ENCODE measurements at places on chromosomes 2 and 18.

DNA sequence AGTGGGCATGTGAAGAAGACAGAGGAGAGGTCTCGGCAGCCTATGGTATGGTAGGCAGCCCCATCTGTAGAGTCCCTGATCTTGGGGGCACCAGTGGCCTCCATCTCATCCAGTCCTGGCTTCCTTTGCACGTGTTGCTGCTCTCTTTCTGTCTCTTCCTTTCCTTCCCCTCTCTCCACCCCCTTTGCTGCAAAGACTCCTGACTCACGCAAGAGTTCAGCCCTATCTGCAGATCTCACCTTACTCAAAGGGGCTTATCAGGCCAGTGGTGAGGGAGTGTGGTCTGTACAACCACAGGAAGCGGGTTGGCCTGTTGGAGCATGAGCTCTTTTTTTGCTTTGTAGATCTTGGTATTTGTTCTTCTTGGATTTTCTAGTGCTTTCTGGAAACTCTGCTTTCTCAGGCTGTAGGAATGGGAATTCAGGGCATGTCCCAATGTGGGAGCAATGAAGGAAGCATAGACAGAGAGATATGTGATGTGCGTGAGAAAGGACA lies 14.6 kb upstream of the NT5DC4 start:
- DNase-seq = no peak

DNA sequence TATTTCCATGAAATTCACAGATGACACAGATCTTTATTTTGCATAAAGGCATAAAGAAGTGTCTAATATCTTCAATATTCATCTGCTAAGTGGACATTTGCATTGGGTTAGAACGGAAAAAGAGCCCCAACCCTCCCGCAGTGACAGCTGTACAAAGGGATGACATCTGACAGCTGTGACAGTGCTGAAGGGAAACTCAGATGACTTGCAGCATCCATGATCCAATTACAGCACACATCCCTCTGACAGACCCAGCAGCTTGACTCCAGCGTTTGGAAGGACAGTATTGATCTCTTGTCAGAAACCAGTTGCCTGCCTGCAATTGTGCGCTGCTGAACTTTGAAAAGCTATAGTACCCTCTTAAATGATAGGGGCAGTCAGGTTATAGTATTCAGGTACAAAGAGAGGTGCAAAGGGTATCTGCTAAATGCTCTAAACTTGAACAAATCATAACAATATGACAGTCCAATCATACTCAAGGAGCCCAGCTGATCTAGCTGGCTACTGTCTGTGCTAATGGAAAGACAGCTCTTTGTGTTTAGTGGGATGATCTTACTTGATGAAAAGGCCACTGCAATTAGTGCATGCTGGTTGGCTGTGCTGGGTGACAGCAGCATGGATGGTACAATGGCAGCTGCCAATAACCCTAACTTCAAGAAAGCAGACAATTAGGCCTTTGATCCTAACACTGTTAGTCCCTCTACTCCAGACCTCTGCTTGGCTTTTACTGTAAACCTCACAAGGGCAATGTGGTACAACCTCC lies 599.2 kb downstream of the NR4A2 start:
- no peak for DNase-seq

- DNase-seq = no peak
Measured at GRCh38 chr2:40243581-40244187, 208.2 kb downstream of the SLC8A1 start.

GRCh38 chr2:73920577-73921545 lies 5.8 kb upstream of the DGUOK start:
- no peak for DNase-seq

- peak; percentile 54 for DNase-seq
Measured at GRCh38 chr2:188199716-188200128, 92.0 kb upstream of the GULP1 start.

DNA sequence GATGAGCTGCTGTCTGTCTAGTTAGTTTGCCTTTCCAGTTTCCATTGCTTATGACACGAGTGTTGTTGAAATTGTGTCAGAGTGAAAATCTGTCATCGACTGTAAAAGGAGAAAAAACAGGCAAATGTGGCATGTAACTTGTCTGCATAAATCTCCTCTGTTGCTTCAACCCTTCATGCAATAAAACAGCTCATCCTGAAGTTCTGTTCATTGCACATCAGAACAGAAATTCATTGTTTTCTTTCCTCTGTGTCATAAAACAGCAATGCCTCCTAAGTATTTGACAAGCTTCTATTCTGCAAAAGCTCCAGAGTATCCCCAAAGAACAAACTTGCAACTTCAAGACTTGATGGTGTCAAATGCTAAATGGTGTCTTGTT lies 432.1 kb downstream of the MEIS1 start:
- no peak for DNase-seq

GRCh38 chr2:205650450-205650849 lies 31.9 kb upstream of the NRP2 start:
- DNase-seq = no peak

DNA sequence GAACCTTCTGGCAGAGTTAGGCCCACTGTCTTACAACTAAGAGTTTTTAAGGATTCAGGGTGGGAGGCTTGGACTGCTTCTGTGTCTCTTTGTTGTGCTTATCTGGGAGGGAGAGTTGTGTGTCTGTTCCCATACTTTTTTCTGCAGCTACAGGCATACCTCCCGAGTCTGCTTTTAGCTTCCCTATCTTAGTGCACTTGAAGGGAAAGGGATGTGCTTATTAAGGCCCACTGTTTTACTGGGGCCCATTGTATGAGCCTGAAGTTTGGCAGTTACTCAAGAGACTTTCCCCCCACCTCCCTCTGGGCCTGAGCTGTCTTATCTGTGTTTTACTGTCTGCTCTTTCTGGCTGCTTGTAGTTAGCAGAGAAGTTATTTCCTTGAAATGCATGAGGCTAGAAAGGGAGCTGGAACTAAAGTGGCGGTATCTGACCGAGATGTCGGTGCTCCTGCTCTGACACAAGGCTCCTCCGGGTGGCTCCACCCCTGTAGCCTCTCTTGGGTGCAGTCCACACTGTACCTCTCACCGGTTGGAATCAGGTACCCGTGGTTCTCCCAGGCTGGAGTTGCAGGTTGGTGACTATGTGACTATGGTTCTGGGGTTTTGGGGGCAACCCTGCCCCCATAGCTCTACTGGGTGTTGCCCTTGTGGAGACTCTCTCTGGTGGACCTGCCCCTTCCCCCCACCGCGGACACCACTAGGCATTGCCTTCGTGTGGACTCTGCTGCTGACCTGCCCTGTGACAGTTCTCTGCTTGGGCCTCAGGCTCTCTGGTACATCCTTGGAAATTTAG lies 12.9 kb downstream of the UBR3 start:
- no peak for DNase-seq

DNA sequence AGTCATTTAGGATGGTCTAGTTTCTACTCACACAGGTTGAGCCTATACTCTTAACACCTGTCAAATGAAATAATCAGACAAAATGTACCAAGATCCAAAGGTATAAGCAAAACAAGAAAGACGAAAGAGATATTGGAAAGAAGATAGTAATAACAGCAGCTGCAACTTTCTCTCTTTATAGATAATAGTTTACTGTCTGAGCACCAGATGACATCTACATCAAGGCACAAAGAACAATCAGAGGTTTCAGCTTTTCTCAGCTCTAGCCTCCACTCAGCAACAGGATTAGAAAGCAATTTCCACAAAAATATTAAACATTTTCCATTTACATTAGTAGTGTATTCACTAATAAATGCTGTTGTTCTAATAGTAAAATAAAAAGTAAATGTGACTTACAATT lies 66.3 kb downstream of the RTTN start:
- DNase-seq = no peak

- no peak for DNase-seq
Measured at GRCh38 chr18:57336343-57336742, 16.0 kb upstream of the ST8SIA3 start.

GRCh38 chr2:102367331-102367971 lies 11.9 kb downstream of the IL18R1 start:
- no peak for DNase-seq

DNA sequence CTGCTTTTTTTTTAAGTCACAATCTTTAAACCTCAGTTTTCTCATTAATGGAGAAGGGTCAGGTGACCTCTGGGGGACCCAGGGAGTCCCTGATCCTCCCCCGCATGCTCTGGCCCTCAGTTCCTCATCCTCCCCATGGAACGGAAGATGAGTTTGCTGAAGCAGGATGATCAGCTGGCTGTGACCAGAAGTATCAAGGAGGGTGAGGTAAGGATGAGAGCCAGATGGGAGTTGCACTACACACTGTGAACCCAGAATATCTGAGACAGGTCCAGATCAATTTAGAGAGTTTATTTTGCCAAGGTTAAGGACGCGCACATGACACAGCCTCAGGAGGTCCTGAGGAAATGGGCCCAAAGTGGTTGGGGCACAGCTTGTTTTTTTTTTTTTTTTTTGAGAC lies 3.8 kb downstream of the CATIP start:
- no peak for DNase-seq

GRCh38 chr18:80246445-80247392 lies 595 bp downstream of the PARD6G start:
- DNase-seq = no peak

GRCh38 chr2:23746141-23746863 lies 180.6 kb downstream of the ATAD2B start:
- DNase-seq = no peak

- DNase-seq = no peak
Measured at GRCh38 chr18:5895299-5895875, at the start of gene TMEM200C. Gene TMEM200C (minus strand): TSS chr18:5895522. CDS start chr18:5892063, 3,459 bp downstream.

DNA sequence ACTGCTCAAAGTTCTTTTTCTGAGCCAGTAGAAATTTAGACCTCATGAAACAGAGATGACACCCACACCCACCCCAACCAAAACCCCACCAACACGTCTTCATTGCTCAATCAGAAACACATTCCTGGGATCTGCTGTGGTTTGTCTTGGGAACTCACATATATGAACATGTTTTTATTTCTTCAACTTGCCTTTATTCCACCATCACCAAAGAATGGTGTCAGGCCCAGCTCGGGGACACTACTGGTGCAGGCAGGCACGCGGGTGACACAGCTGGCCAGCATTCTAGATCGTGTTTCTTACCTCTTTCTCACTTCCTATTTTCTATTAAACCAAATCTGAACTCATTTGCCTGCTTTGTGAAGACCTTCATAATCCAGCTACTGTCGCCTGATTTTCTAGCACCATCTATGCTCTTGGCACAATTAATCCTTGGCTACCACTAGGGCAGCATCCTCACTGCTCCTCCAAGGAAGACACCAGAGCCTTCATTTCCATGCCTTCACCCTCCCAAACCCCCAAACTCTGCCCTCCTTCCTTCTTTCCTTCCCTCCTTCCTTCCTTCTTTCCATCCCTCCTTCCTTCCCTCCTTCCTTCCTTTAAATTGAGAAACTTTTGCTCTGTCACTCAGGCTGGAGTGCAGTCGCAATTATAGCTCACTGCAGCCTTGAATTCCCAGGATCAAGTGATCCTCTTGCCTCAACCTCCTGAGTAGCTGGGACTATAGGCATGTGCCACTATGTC lies 157.1 kb downstream of the BCL2 start:
- no peak for DNase-seq

Measured in LoVo (cell line).